ENCODE measurements at places on chromosomes 3 and 15.

- DNase-seq = peak; percentile 11
Observed at GRCh38 chr15:86743283-86743903, 663.7 kb downstream of the AGBL1 start.

DNA sequence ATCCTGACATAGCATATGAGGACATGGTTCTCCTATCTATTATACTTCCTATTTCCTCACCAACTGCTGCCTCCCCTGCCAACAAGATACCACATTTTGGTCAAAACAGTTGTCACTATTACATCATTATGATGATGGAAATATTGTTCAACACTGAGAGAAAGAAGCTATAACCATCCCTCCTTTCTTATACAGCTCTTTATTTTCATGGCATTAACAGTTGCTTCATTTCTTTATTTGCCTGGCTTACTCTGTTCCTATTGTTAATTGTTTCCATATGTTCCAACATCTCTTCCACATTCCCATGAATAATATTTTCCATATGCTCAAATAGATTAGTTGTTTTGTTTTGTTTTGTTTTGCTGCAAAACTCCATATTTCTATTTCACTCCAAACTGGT, 40.8 kb upstream of the FILIP1L start:
- no peak for DNase-seq

GRCh38 chr15:35545824-35546510, at the start of gene DPH6:
Gene DPH6, minus strand, starts transcription at chr15:35546165. Its CDS starts 24 bp downstream, at chr15:35546141.
- DNase-seq = peak; percentile 71

GRCh38 chr15:29675791-29676301, 146.4 kb downstream of the TJP1 start:
- DNase-seq = no peak

DNA sequence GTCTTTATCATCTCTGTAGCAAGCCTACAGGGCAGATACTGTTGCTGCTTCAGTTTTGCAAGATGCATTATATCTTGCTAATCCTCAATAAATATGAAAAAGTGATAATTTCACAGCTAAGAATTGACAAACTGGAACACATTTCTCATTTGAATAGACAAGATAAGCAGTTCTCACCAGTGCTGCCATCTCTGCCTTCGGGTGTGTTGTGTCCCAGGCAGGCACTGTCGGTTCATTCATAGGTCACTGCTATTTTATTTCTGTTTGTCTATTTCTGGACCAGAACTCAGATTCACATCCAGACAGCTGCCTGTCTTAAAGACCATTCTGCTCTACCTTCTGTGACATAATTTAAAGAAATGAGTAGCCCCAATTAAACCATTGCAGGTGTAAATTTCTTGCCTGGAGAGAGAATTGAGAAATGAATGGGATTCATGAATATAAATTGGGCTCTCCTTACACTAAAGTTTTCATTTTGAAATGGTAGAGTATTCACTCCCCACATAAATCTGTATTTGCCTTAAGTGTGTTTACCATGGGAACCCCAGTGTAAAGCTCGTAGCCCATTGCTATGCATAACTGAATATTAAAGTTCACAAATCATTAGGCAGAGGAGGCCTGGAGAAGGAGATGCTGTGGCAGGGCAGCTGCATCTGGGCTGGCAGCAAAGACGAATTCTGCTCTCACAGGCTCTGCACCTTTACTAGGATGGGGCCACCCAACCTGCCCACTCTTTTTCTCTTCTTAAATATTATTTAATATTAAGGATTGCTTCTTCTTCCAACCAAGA, 149.9 kb downstream of the ARPP21 start:
- DNase-seq = no peak

DNA sequence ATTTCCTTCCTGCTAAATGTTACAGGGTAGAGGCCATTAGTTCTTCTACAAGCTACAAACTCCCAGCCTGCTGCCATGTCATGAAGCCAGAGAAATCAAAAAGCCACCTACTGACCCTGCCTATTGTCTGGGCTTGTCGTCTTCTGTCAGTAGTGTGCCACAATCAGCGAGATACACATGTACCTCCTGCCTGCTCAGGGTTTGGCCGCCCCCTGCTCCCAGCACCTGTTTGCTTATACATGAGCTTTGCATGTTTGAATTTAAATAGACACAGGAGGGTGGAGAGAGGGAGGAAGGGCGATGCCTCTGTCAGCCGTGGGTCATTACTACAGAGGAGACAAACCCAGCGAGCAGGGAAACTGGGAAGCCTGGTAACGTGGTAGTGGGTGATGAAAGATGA, 106.1 kb downstream of the ROBO2 start:
- DNase-seq = no peak

DNA sequence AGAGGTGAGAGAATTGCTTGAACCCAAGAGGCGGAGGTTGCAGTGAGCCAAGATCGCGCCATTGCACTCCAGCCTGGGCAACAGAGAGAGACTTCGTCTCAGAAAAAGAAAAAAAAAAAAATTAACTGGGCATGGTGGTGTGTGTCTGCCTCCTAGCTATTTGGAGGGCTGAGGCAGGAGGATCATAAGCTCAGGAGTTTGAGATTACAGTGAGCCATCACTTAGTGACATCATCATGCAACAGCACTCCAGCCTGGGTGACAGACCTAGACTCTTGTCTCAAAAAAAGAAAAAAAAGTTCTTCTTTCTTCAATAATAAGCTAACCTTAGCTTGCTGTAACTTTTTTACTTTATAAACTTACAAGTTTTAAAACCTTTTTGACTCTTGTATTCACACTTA, 99.8 kb downstream of the SLMAP start:
- DNase-seq = no peak

DNA sequence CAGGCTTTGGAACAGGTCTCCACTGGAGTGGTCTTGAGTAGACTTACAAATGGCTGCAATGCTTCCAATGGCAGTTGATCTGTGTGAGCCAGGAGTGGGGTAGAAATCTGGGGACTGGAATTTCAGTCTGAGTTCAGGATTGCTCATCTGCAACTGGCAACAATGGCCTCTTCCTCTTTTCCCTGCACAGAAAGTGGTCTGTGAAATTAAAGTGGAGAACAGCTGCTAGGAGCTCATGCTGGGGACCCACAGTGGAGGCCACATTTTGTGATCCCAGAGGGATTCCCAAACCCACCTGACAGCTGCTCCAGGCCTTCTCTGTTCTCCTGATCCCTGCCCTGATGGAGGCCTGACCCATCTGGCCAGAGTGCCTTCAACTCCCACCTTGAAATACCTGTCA, 49.6 kb downstream of the CEMIP start:
- no peak for DNase-seq

GRCh38 chr3:112074616-112075497, 11.3 kb upstream of the C3orf52 start:
- peak; percentile 60 for DNase-seq

DNA sequence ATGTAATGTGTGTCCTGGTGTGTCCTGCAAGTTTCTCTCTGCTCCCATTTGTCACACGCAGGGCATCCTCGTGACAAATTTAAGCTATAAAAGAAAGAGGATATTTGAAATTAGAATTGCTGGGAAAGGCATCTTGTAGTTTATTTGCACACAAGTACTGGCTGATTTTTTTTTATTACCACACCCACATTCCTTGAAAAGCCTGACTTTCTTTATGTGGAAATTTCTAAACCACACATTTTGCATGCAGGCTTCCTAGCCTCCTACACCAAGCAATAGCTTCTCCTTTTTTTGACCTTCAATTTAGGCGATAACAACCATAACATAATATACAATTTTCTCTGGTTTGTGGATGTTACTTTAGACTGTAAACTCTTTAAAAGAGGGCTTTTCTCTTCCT, 126.1 kb downstream of the SERPINI1 start:
- DNase-seq = no peak

DNA sequence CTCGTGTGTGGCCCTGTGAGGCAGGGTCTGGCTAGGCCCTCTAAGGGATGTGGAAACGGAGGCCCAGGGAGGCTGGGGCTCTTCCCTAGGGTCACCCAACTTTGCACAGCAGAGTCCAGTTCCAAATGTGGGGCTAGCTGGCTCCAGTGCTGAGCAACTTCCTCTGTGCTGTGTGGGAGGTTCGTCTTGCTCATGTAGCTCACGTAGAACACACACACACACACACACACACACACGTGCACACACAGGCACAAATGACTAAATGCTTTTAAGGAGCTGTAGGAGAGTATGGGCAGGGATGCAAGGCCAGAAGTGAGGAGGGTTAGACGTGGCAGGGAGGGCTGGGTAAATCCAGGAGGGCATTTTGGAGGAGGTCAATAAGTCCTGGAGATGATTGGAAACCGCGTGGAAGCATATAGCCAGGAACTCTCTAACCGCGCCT, 213.8 kb downstream of the RPLP1 start:
- no peak for DNase-seq

All from NCI-H1105 treated with DMSO at 0.1 percent for 48 hours (cell line).